ENCODE measurements at places on chromosomes 7 and 10.

- DNase-seq: no peak
These were observed 262.8 kb upstream of the GRB10 start for GRCh38 chr7:51045319-51046102.

DNA sequence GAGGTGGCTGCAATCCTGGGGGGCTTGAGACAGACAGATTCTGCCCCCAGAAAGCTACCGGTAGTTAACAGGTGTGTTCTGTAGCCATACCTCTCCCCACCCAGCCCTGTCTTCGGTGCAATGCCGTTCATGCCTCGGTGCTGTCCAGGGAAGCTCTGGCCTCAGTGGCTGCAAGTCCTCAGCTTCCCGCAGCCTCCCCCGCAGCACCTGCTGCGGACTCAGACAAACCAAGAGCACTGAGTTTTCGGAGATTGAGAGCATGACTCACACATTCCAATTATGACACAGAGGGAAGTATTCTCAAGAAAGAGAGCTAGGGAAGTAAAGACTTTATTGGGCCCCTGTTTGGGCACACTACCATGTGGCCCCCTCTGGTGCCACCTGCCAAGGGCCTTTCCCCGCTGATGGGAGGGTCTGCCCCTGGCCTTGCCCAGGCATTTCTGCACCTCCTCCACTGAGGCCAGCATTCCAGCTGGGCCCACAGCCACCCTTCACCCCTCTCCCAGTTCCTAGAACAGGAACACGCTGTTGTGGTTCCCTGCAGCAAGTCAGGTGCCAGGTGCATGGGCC lies 30.2 kb upstream of the EZH2 start:
- no peak for DNase-seq

- DNase-seq: peak; percentile 28
These were observed 4.3 kb upstream of the KCNMA1 start for GRCh38 chr10:77641788-77642397.

- no peak for DNase-seq
These were observed 319 bp upstream of the GATA3 start for GRCh38 chr10:8054244-8054493.

DNA sequence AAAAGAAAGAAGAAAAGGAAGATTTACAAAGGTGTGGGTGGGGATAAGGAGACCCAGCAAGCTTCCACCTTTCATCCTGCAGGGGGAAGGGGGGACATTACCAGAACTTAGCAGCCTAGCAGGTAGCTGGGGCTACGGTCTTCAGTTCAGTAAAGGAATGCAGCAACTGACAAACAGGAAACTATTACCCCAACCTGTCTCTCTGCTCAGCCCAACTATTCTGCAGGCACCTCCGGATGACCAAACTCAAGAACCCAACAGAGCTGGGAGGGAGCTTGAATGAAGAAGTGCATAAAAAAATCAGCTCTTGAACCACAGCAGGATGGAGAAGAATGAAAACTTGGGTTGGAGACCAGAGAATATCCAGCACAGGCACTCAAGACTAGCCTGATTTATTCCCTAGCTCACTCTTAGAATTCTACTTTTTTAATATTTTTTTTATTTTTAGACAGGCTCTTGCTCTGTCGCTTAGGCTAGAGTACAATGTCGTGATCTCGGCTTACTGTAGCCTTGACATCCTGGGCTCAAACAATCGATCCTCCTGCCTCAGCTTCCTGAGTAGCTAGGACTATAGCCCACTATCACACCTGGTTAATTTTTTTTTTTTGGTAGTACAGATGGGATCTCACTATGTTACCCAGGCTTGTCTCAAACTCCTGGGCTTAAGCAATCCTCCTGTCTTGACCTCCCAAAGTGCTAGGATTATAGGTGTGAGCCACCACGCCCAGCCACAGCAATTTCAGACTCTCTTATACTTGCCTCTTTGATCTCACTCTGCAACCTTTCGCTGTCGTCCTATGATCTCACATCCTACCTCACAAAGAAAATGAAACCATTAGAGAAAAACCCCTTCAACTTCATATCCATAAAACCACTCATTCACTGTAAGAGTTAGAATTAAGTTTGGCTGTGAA lies 18.5 kb upstream of the C10orf67 start:
- peak; percentile 54 for DNase-seq

GRCh38 chr10:78337646-78338391 lies 304.2 kb downstream of the RPS24 start:
- no peak for DNase-seq

DNA sequence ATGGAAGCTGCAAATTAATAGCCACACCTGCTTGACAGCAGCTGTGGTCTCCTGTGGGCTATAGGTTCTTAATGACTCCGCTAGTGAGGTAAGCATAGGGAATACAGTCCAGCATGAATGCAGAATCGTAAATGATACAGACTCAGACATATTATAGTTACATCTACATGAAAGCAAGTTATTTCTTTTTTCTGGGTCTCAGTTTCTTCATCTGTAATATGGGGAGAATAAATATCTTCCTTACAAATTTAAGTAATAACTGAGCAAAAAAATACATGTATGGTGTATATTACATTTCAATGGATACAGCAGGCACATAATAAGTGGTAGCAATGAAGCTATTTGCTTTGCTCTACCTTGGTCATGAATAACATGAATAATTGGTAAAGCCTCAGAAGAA lies 245.9 kb upstream of the RHOBTB1 start:
- no peak for DNase-seq
